Right forelimb (tissue), 1 donor: ENCODE measurements at places on chromosomes 2 and 18.

- DNase-seq = no peak
These were observed 581.5 kb downstream of the PLCL1 start for GRCh38 chr2:198385856-198386255.

GRCh38 chr2:73907840-73908452, 15.1 kb downstream of the ACTG2 start:
- no peak for DNase-seq

DNA sequence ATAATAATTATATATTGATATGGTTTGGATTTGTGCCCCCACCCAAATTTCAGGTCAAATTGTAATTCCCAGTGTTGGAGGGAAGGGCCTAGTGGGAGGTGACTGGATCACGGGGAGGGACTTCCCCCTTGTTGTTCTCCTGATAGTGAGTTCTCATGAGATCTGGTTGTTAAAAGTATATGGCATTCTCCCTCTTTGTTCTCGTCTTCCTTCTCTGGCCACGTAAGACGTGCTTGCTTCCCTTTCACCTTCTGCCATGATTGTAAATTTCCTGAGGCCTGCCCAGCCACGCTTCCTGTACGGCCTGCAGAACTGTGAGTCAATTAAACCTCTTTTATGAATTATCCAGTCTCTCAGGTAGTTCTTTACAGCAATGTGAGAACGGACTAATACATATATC, 88.3 kb downstream of the ROCK2 start:
- no peak for DNase-seq

DNA sequence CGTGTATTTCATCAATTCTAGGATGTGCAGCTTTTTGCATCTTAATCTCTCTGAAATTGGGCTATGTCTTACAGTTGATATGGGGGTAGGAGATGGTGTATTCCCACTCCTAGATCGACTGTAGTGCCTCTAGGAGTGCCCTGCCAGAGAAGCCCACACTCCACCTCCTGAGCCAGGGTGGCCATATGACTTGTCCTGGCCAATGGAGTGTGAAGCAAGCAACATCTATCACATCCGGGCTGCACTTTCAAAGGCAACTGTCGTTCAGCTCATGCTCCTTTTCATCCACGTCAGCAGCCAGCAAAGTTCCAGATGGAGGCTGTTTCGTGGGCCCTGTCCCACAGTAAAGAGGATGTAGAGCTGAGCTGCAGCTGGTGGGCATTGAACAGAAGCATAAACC, 149.4 kb upstream of the SLC1A4 start:
- DNase-seq = no peak

GRCh38 chr2:75523313-75524275, 37.1 kb downstream of the EVA1A start:
- no peak for DNase-seq

DNA sequence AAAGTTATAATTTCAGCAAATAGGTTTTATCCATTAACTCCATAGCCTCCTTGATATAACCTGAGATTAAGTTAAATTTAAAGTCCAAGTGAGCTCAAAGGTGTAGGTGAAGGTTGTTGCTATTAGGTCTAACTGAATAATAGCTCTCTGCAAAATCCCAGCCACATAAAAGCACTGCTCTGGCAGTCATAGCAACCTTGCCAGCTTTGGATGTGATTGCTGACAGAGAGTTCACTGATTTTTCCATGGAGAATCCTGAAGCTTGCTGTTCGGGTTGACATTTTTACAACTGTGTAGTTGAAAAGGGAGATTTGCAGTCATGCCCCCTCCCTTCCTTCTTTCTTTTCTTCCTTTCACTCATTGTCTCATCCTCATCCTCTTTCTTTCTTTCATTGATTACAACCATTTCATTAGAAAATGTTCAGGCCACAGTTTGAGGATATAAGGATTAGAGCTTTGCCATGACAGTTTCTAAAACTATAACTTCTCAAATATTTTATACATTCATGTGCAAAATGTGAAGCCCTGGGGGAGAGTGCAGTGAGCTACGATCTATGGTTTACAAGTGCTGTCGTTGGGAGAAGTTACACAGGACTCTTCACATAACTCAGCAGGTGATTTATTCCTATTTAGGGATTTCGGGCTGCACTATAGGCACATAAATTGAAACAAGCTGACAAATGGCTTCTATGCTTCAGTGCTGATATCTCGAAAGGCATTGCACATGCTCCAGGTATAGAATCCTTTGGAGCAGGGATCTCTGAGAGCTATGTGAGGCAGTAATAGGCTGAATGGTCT, 193.8 kb downstream of the LRRTM4 start:
- DNase-seq = no peak

DNA sequence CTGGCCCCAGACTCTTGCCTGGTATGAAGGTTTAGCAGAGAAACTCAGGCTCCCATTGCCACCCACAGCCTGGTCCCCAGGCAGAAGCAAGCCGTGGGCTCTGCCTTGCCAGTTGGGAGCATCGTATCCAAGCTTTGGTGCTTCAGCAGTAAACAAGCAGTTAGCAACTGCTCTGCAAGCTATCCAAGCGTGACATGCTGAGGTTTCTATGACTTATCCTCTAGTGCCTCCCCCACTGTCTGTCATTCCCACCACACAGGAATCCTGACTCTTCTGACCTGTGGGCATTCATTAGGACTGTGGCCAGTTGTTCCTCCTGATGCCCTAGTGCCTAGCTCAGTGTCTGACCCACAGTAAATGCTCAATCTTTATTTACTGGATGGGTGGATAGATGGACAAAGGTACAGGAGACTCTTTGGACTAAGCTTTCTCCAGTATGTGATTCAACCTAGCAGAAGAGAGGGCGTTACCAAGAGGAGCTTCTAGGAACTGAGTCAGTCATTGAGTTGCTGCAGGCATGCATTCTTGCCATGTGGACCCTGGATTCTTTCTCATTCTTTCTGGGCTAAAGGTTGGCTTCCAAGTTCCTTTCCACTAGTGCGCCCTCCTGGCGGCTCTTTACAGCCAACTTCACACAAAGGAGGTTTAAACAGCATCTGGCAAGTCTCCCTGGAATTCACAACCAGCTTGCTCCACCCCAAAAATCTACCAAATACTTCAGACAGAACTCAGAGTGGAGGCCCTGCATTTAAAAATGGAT, 40.6 kb upstream of the MRPL19 start:
- DNase-seq = no peak

DNA sequence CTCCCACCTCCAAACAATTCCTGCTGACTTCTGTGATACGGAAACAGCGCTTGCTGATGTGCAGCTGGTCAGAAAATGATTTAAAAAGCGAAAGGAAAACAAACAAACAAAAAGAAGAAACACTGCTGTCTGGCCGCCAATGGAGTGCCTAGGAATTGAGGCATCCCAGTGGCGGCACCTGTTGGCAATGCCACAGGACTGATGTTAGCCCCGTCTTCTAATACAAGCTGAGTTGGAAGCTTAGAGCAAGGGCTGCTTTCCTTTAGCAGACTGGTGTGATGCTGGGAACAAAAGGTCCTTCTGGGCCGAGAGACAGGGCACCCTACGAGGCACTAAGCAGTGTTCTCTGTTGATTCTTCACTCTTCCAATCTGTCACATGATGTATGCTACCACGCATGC, 163.6 kb upstream of the REV1 start:
- DNase-seq = no peak

- no peak for DNase-seq
These were observed 93.6 kb upstream of the UBXN4 start for GRCh38 chr2:135647836-135648579.

GRCh38 chr18:59149007-59149406, 9.3 kb downstream of the SEC11C start:
- DNase-seq = no peak

DNA sequence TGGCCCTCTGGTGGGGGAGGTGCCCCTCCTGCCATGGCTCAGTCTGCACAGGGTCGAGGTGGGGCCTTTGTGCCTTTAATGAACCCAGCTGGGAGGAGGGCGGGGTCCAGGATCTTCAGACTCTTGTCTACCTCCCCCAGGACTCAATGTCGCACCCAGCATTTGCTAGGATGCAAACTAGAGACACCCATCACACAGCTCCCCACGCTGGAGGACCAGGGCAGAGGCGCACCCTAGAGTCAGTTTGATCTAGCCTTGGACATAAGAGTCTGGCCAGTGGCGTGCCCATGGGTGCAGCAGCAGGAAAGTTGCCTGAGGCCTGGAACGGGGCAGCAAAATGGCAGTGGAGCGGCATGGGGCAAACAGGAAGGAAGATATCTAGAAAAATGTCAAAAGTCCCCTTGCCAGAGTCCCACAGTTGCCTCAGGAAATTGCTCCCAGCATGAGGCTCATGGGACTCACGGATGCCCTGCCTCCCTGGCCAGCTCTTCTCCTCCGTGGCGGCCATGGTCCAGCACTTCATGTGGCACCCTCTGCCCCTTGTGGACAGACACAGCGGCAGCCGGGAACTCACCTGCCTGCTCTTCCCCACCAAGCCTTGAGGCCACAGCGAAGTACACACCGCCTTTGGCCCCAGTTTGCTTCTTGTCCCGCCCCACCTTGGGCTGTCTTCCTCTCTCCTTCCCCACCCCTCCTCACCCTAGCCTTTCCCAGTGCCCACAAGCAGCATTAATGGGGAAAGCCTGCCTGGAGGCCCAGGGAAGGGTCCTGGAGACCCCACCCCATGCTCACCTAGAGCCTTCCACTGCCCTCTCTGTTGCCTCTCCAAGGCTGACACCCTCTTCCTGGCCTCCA, 17.7 kb downstream of the SH2D6 start:
- no peak for DNase-seq

GRCh38 chr2:236545814-236546480, 23.7 kb upstream of the ACKR3 start:
- no peak for DNase-seq

GRCh38 chr2:216635171-216635570, 2.0 kb downstream of the IGFBP2 start:
- DNase-seq = no peak

DNA sequence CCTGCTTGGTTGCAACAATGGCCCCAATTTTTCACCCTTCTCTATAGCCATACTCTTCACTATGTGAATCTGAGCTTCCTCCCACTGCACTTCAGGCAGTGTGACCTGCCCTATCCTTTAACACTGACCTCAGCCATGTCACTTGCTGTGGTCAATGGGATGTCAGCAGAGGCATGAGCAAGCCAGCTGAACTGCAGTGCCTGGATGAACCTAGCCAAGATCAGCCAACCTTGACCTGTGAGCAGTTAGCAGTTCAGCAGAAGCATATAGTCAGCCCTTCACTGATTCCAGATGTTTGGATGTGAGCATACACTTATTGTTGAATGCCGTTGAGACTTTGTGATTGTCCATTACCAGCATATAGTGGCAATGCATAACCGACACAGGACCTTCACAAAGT, 63.4 kb upstream of the BOD1L2 start:
- no peak for DNase-seq

DNA sequence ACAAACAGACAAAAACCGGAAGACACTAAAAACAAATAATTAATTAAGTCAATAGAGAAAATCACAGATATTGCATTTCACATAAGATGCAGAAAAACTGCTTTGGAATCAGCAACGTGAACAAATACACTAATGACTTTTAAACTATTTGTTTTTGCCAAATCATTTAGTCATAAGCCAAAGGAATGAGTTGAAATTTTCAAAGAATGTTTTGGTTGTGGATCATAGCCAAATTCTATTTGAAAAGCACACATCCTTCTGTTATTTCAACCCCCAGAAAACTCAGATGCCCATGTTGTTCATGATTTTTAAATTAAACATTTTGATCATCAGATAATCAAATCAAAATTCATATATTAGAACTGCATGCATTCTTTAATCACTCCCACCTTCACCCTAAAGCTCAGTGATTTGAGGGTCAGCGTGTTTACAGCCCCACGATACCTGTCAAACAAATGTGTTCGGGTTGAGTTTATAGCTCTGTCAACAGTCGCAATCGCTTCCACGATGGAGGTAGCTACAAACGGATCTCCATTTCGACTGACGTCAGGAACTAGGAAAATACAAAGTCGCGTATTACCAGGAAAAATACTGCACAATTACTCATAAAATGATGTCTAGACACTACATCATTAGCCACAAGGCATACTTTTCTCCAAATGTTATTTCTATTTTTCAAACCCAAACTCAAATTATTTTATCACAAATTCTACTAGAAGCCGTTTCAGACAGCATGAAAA, 90.2 kb downstream of the PXDN start:
- no peak for DNase-seq

GRCh38 chr2:120940726-120941256, 205.1 kb downstream of the GLI2 start:
- no peak for DNase-seq

GRCh38 chr2:181268174-181268867, 188.9 kb upstream of the ITGA4 start:
- DNase-seq = no peak

- DNase-seq = no peak
These were observed 265.5 kb downstream of the SRBD1 start for GRCh38 chr2:45345331-45346234.

DNA sequence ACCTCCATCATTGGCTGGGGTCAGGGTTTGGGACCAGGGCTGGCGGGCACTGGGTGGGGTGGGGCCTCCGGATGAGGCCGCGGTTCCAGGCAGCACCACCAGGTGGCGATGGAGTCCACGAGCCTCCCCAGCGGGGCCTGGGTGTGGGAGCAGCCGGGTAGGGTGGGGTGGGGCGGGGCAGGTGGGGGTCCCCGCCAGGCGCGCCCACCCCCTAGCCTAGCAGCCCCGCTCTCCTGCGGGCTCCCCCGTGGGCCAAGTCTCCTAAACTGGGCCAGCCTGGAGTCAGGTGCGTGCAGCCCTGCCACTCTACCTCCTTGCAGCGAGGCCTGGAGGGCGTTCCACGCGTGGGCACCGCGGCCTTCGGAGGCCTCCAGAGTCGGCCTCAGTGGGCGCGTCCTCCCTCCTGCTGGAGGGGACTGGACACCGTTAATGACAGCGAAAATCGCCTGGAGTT, 187.5 kb downstream of the TWIST2 start:
- peak; percentile 75 for DNase-seq

- no peak for DNase-seq
These were observed 4.1 kb upstream of the ZCCHC2 start for GRCh38 chr18:62518460-62519375.

DNA sequence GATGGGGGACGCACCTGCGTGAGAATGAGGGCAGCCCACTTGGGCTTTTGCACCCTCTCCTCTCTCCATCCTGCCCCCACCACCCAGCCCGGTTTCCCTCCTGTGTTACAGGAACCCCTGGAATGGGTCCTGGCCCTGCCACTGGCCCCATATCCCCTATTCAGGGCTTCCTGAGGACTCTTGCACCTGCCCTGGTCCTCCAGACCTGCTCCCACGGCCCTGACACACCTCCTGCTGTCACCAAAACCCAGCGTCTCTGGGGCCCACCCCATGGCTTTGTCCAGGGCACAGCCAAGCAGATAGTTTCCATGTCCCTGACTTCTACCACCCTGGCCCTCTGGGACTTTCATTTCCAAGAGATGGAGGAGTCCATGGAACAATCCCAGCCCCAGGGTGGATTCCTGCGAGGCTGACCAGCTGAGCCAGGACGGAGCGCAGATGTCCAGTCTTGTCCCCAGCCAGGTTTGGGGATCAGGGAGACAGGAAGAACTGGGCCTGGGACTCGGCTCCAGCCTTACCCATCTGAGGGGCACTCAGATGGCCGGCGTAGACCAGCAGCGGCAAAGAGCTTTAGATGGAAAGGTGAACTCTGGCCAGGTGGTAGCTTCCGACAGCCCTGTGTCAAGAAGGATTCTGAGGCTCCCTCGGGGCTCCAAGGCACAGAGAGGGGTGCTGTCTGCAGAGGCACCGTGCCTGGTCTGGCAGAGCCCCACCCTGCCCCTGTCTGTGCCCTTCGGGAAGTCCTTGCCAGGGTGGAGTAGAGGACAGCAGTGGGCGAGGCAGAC, 12.0 kb downstream of the GPR35 start:
- DNase-seq = peak; percentile 33
